Stimulated activated CD8-positive, alpha-beta memory T cell treated with anti-CD3 and anti-CD28 coated beads, Interleukin-7, amount 100 ng/mL, for 4 hours (primary cell): ENCODE measurements at places on chromosomes 6 and 20.
A peak's percentile ranks its signal among the peaks of the same experiment; 100 is the strongest.

DNA sequence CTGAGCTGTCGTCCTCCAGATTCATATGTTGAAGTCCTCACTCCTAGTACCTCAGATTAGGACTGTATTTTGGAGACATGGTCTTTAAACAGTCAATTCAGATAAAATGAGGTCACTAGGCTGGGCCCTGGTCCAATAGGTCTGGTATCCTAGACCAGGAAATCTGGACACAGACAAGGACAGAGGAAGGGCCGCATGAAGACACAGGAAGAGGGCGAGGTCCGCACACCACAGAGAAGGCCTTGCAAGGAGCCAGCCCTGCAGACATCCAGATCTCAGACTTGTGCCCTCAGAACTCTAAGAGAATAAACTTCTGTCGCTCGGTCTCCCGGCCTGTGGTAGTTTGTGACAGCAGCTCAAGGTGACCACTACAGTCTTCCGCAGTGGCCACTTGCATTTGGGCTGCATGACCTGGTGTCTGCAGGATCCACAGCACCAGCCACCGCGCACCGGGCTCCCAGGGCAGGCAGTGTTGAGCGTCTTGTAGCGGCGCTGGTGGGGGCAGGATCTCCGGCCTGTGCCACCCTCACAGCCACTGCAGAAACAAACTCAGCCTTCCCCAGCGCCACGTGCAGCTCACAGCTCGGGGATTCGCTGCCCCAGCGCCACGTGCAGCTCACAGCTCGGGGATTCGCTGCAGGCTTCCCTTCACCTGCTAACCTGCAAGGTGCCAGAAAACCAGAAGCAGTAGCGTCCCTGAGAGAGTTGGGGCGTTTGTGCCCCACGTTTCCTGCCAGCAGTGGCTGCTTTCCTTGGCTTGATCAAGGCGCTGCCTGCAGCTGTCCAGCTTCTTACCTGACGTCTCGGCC is 6.0 kb upstream of the RBM38 start:
- DNase-seq = no peak

DNA sequence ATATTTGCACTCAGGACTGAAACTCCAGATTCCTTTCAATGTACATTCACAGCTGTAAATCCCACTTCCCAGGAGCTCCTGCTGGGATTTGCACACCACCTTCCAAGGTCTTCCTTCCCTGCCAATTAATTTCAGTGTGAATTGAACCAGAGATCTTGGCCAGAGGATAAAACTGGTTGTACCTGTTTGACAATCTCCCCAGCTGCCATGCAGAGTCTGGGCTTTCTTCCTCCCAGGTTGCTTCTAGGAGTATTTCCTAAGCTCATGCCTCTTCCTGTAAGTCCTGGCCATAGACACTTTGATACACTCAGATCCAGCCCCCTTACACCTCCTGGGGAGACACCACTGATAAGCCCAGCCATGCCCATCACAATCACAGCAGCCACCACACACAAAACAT is 15.6 kb downstream of the MAFB start:
- DNase-seq = no peak

GRCh38 chr6:168201383-168201782 is 118.2 kb downstream of the DACT2 start:
- no peak for DNase-seq

DNA sequence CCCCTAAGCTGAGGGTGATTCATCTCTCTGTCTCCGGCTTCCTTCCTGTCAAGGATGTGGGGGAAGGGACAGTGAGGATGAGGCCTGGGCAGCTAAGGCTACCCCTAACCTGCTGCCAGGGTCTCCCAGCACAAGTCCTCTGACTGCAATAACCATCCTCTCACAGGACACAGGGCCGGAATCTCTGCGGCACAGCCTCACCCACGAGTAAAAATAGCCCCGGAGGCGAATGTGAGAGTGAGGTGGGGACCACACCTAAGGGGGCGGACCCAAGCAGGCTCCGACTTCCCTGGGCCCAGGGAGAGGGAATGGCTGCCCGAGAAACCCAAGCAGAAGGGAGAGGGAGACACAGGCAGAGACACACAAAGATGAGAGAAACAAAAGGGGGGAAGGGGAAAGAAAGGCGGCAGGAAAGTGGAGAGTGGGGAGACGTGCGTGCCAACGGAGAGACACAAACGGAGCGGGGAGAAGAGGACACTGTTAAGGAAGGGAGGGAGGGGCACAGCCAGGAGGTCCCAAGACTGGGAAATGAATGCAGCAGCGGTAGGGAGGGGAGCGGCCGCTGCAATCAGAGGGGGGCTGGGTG is 1.4 kb downstream of the CLIC1 start:
- peak; percentile 45 for DNase-seq

DNA sequence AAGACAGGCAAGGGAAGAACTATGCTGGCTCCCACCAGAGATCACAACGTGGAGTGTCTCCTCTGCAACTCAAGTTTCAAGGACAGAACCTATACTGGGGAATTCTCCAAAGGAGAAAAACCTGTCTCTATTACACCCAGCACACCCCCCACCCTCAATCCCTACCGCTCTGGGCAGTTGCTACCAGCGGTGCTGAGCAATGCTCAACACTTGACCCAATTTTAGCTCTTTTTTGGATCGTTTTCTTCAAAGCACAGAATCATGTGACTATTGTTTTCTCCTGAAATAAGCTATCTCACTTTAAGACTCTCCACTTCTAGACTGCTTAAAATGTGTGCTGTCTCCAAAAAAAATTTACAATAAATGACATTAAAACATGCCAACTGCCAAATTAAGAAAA is 23.3 kb downstream of the MAP7 start:
- DNase-seq = no peak

- DNase-seq = no peak
These were observed 216.5 kb upstream of the RREB1 start for GRCh38 chr6:6891125-6891721.

- DNase-seq = no peak
These were observed 208.2 kb upstream of the RIN2 start for GRCh38 chr20:19549896-19550295.

DNA sequence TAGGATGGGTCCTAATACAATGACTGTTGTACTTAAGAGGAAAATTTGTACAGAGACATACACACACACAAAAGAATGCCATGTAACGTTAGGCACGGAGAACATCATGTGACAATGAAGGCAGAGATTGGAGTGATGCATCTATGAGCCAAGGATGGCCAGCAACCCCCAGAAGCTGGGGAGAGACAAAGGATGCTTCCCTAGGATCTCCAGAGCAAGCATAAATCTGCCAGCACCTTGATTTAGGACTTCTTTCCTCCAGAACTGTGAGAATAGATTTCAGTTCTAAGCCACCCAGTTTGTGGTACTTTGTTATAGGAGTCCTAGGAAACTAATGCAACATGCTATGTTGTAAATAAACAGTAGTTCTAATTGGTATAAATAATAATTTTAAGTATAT is 25.0 kb downstream of the EYA4 start:
- no peak for DNase-seq

- DNase-seq = no peak
These were observed 1.1 kb upstream of the SLC4A11 start for GRCh38 chr20:3239867-3240775.
